Activated CD8-positive, alpha-beta memory T cell treated with anti-CD3 and anti-CD28 coated beads, Interleukin-2, amount 10 ng/mL, durations not matched to agents 7 days and 5 days (primary cell): ENCODE measurements at places on chromosomes 12 and 14. TPM values are rescaled to one million over a fixed set of nuclear protein-coding genes. Genes with fewer than 3 reads are reported as not detected.

DNA sequence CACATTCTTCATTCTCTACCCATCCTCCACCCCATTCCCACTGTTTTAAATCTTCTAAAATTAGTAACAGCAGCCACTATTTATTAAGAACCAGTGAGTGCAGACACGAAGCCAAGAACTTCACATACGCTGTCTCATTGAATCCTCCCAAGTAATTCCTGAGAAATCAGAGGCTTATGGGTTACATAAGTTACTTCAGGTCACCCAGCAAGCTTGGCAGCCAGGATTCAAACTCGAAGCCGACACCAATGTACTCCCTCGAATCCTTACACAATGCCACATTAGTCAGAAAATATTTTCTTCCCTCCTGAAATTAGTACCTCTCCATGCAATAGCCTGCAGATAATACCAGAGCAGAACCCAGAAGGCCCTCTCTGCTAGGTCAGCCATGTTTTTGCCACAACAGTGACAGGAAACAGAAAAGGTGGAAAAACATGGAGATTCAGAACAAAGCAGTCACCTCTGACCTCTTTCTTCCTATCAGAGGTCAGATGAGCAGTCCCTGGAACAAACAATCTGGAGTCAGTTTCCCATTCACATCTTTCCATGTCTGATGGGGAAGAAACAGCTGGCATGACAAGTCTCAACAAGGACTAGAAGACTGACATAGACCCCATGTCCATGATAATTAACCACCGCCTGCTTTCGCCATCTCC lies 16.4 kb downstream of the NID2 start:
- no peaks in the 10 kb centered on the region for H3K4me1 ChIP-seq
- no peaks in the 10 kb centered on the region for H3K36me3 ChIP-seq
- H3K27me3 ChIP-seq = peaks cover 13% of the 10 kb centered on the region

DNA sequence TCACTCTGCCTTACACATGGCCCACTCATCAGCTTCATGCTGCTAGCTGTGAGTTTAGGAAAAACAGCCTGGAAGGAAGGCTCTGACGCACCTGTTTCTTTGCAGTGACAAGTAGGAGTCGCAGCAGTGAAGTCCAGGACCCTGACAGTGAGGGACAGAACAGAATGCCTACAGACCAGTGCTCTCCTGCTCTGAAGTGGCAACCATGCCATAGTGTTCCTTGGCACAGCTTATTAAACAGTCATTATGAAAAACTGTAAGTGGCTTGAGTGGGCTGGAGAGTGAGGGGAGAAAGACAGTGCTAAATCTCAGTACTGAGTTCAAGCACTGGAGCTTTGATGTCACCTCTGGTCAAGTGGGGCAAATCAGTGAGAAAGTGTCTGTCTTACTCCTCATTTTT lies 61.7 kb downstream of the MYRFL start:
- no peaks in the 10 kb centered on the region for H3K4me1 ChIP-seq
- no peaks in the 10 kb centered on the region for H3K36me3 ChIP-seq
- H3K27me3 ChIP-seq = peaks cover 28% of the 10 kb centered on the region

DNA sequence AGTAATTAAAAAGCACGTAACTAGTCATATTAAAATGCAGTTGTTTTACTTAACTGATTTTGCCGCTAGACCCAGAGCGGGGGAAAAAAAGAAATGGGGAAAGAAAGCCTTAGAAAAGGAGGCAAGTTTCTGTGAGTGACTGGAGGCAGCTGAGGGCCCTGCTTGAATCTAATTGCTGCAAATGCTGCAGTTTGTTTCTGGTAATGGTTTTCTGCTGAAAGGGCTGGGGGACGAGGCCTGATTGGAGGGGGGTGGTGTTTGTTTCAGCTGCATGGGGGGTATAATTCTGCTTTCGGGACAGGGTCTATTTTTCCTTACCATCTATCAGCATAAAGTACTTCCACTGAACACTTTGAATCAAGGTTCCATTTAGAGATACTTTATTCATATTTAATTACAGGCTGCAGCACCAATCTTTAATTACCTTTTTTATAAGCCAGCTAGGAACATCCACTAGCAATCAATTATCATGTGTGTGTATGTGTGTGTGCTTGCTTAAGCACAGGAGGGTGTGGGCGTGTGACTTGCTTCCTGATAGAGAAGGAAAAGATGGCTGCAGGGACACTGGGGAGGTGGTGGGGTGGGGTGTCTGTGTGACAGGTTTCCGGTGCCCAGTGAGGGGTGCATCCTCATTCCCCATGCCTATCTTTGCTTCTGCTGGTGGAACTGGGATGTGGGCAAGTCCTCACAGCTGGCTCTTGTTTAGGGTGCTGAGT lies 83.4 kb downstream of the ADCK1 start:
- H3K4me3 ChIP-seq = no peak overlapping the region
- H3K27ac ChIP-seq = no peak overlapping the region
- no peak for DNase-seq
- no peaks in the 10 kb centered on the region for H3K4me1 ChIP-seq

GRCh38 chr14:84929086-84929485 lies 600.9 kb upstream of the FLRT2 start:
- no peak overlapping the region for H3K4me3 ChIP-seq
- no peaks in the 10 kb centered on the region for H3K27me3 ChIP-seq
- DNase-seq = no peak
- no peak overlapping the region for H3K27ac ChIP-seq
- H3K4me1 ChIP-seq = no peaks in the 10 kb centered on the region

GRCh38 chr14:22982477-22983245 lies at the start of gene AJUBA:
TSS of gene AJUBA (minus strand) at chr14:22982551. CDS start at chr14:22982266, 285 bp downstream.
- peaks cover 25% of the 10 kb centered on the region for H3K27me3 ChIP-seq
- peaks cover 4% of the 10 kb centered on the region for H3K4me1 ChIP-seq
- peaks cover 2% of the 10 kb centered on the region for H3K36me3 ChIP-seq
- DNase-seq = peak; percentile 78
- no peak within 1 kb of the TSS for H3K27ac ChIP-seq
- H3K4me3 ChIP-seq = peak within 1 kb of the TSS; percentile 24

GRCh38 chr14:37721976-37722659 lies 126.7 kb downstream of the TTC6 start:
- DNase-seq = no peak
- no peaks in the 10 kb centered on the region for H3K27me3 ChIP-seq
- H3K36me3 ChIP-seq = no peaks in the 10 kb centered on the region
- no peak overlapping the region for H3K27ac ChIP-seq

C12orf50 gene
- total RNA-seq = not detected

- H3K27me3 ChIP-seq = no peaks in the 10 kb centered on the region
- H3K4me3 ChIP-seq = peak overlapping the region; percentile 2
- peaks cover 49% of the 10 kb centered on the region for H3K4me1 ChIP-seq
- H3K27ac ChIP-seq = peak overlapping the region; percentile 60
- H3K36me3 ChIP-seq = peaks cover 37% of the 10 kb centered on the region
Observed at GRCh38 chr12:55824726-55825125, 4.7 kb downstream of the DNAJC14 start.

FLRT2 gene
- not detected for total RNA-seq

GRCh38 chr12:105855361-105856047 lies 283.2 kb downstream of the NUAK1 start:
- DNase-seq = no peak
- peaks cover under 1% of the 10 kb centered on the region for H3K27me3 ChIP-seq
- no peak overlapping the region for H3K27ac ChIP-seq
- H3K36me3 ChIP-seq = no peaks in the 10 kb centered on the region
- no peak overlapping the region for H3K4me3 ChIP-seq

DNA sequence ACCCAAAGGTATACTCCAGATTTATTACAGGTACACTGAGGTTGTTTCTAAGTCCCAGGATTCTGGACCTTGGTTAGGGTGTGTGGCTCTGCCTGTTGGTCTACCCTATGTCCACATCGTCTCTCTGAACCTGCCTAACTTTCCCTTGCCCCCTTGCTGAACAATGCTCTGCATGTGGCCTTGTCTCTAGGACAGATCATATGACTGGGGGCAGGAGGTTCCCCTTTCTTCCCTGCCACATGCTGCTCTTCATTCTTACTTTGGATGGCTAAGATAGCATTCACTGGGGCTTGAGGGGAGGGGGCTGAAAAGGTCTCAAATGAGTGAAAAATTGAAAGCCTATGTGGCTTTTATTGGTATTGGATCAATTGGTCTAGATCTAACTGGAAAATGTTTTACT lies 49.2 kb downstream of the MBIP start:
- peaks cover 12% of the 10 kb centered on the region for H3K4me1 ChIP-seq
- H3K4me3 ChIP-seq = no peak overlapping the region
- no peak for DNase-seq
- H3K27me3 ChIP-seq = peaks cover 58% of the 10 kb centered on the region
- H3K27ac ChIP-seq = no peak overlapping the region

DNA sequence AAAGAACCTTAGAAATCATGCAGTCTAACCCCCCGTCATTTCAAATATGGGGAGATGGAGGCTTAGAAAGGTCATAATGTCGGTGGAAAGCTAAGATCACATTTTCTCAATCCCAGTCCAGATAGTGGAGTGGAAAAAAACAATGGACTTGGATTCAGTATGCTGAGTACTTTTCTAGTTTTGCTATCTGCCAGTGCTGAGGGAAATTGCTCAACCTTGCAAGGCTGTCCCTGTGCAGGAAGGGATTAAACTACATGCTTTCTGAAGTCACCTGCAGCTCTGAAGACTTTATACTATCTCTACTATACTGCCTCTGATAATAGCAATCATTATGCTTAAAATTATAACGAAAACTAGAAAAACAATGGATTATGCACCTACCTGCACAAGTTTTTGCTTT lies 272.8 kb downstream of the LRIG3 start:
- no peaks in the 10 kb centered on the region for H3K36me3 ChIP-seq
- H3K27me3 ChIP-seq = no peaks in the 10 kb centered on the region
- DNase-seq = no peak
- no peak overlapping the region for H3K4me3 ChIP-seq
- no peak overlapping the region for H3K27ac ChIP-seq

FAM216A gene
- total RNA-seq = 23.1 TPM

- no peak overlapping the region for H3K27ac ChIP-seq
- H3K4me3 ChIP-seq = no peak overlapping the region
- no peak for DNase-seq
Observed at GRCh38 chr12:1419849-1420371, 174.5 kb downstream of the FBXL14 start.

OR6C6 gene
- total RNA-seq = not detected

DNA sequence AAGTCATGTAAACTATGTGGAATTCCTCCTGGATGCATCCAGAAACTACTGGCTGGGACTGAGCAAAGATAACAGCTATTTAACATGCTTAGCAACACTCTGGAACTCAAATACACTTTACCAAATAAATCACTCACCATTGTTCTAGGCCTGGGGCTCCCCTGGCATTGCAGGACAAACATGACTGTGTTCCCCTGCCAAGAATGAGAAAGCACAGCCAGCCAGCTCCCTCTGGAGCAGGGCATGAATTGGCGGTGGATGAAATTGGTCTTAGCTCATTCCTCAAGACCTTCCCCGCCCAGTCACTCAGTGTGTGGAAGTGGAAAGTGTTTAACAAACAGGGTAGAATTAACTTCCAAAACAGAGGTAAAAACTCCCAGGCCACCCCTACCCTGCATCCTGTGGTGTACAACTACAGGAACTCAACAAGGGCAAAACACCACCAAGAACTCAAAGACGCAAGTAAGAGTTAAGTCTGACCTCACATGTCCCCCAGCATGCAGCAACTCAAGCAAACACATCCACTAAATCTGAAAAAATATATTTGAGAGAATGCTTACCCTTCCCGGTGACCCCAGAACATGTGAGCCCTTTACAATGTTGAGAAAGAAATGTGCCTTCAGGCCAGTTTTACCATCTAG lies 58.4 kb upstream of the BDKRB2 start:
- H3K27me3 ChIP-seq = peaks cover 12% of the 10 kb centered on the region
- H3K4me3 ChIP-seq = no peak overlapping the region
- no peak overlapping the region for H3K27ac ChIP-seq

GRCh38 chr14:23932639-23933038 lies 20.9 kb upstream of the DHRS4 start:
- H3K27me3 ChIP-seq = peaks cover 6% of the 10 kb centered on the region
- H3K27ac ChIP-seq = no peak overlapping the region
- no peak overlapping the region for H3K4me3 ChIP-seq
- no peaks in the 10 kb centered on the region for H3K36me3 ChIP-seq
- DNase-seq = no peak

DNA sequence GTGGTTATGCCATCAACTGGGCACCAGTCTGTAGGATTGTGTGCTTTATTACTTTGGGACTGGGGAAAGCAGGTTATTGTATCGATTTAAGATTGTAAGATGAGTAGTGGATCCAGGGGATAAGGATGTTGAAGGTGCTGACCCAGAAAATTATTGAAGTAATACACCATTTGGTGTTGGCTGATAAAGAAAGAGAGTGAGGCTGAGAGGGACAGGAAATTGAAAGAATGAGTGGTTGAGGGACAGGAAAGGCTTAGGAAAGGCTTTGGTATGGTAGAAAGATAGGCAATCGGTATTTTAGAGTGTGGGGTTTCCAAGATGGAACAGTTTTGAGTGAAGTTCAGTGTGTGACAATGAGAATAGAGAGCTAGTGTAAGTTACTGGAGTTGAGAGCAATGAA lies 12.3 kb downstream of the PPHLN1 start:
- peaks cover 32% of the 10 kb centered on the region for H3K4me1 ChIP-seq
- H3K36me3 ChIP-seq = peaks cover 24% of the 10 kb centered on the region
- H3K27ac ChIP-seq = peak overlapping the region; percentile 44
- DNase-seq = no peak
- no peak overlapping the region for H3K4me3 ChIP-seq

NYNRIN gene
- total RNA-seq = 0.50 TPM

DNA sequence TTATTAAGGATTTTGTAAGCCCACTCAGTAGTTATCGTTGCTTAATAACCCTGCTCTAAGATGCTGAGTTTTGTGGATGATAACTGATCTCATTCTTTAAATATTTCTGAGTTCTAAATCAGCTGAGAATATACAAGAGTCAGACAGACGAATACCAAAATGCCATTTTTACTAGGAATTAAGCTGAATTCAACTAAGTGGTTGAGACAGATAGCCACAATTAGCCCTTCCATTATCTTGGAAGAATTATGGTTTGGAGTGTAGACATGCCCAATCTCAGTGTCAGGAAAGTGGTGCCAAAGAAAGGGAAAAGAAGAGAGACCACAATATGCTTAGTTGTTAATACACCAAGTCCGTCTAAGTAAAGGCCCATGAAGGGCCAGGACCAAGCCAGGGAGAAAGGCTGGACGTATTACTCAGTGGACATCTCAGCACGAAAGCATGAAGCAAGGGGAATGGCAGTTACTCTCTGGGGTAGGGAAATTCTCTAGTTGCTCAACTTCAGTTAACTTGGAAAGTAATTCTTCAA lies 58.6 kb downstream of the KCNA5 start:
- H3K27ac ChIP-seq = no peak overlapping the region
- H3K4me1 ChIP-seq = no peaks in the 10 kb centered on the region
- H3K36me3 ChIP-seq = no peaks in the 10 kb centered on the region
- no peak for DNase-seq

- peaks cover 31% of the 10 kb centered on the region for H3K27me3 ChIP-seq
- no peak overlapping the region for H3K4me3 ChIP-seq
- no peaks in the 10 kb centered on the region for H3K36me3 ChIP-seq
- no peak overlapping the region for H3K27ac ChIP-seq
- no peak for DNase-seq
Observed at GRCh38 chr14:95296966-95297365, 22.7 kb downstream of the CLMN start.
